ENCODE measurements at places on chromosomes 13 and 19.
A peak's percentile ranks its signal among the peaks of the same experiment; 100 is the strongest.

- no peak for DNase-seq
Observed at GRCh38 chr19:39870171-39870971, 24.2 kb upstream of the FBL start.

DNA sequence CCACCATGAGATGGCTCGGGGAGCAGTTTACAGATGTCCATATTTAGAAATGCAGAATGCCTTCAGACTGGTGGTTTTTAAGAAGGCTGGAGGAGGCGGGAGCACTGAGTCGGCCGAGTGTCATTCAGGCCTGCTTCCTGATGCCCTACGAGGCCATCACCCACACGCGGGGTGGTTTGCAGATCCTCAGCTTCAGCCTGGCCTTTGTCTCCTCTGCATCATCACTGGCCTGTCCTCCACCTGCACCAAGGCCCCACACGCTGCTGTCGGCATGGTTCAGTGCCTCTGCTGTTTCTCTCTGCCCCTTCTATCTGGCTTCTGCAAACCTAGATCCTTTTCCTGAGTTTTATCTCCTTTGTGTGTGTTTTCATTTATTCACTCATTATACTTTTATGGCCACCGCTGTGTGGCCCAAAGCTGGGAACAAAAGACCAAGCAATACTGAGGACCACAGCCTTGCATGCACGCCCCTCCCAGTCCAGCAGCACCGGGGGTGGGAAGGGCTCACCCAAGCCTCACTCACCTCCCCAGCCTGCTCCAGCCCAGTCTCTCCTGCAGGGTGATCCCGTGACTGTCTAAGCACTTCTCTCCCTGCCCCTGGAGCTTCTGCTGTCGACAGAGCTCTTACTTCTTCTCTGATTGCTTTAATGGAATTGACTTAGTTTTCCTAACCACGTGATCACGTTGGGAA lies 240.8 kb downstream of the TEX29 start:
- DNase-seq, result no peak

GRCh38 chr19:2327773-2328400 lies 499 bp downstream of the LSM7 start:
- DNase-seq, result peak; percentile 57

DNA sequence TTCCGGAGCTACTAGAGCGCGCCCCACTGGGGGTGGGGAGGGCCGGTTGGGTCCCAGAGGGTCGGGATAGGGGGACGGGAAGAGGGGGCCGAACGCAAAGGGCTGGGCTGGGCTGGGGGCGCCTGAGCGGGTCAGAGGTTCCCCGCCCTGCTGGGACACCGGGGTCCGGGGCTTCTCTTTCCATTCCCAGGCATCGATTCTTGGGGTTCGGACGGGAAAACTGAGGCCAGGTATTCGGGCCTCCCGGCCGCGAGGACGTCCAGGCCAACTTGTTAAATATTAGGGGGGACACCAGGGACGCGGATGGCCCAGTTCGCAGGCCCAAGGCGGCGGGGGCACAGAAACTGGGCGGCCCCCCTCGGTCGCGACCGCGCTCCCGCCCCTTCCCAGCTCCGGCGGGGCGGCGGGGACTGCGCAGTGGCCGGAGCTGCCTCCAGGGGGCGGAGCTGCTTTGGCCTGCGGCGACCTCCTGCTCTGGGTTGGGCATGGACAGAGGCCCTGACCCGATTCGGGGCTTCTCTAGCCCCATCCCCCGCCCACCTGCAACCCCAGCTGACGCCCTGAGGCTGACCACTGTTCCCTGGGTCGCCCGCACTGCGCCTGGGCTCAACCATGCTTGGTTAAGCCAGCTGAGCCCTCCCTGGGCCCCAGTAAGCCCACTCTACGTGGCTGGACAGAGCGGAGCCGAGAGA lies 1.2 kb upstream of the KLF16 start:
- peak; percentile 83 for DNase-seq

DNA sequence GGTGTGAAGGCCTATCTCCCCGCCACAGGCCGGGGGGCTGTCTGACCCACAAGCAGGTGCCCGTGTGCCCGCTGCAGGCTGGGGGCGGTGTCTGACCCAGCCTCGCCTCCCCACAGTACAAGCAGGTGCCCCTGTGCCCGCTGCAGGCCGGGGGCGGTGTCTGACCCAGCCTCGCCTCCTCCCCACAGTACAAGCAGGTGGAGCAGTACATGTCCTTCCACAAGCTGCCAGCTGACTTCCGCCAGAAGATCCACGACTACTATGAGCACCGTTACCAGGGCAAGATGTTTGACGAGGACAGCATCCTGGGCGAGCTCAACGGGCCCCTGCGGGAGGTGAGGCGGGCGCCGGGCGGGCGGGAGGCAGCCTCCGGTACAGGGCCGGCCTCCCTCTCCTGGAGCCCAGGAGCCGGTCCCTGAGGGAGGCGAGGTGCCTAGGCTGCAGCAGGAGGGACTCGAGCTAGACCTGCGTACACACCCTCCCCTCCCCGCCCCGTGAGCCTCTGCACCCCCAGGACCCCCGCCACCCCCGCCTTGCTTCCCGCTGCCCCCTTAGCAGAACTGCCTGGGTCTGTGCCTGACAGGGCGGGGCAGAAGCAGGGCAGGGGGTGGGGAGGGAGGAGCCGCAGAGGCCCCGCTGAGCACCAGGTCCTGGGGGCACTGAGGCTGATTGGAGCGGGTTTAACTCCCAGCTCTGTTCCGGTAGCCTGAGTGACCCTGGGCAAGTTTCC lies 20.6 kb downstream of the HCN2 start:
- DNase-seq, result no peak

DNA sequence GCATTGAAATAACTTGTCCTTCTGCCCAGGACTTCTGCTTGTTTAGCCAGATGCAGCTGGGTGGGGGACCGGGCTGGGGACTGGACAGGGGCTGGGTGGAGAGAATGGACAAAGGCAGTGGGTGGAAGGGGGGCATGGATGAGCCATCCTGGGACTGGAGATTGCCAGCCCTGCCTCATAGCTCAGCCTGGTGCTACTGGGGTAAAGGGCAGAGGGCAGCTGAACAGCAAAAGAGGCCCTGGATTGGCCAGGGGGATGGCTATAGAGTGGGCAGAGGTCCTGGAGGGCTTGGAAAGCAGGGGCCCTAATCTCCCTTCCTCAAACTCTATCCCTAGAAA lies 17.7 kb upstream of the PLAUR start:
- DNase-seq, result no peak

GRCh38 chr19:5179256-5179655 lies 161.4 kb downstream of the PTPRS start:
- DNase-seq, result no peak

- no peak for DNase-seq
Observed at GRCh38 chr13:34376483-34376882, 558.5 kb downstream of the RFC3 start.

GRCh38 chr19:44712864-44713515 lies 14.0 kb downstream of the CEACAM16 start:
- no peak for DNase-seq

- DNase-seq, result no peak
Observed at GRCh38 chr13:108926862-108927261, 297.5 kb downstream of the MYO16 start.

DNA sequence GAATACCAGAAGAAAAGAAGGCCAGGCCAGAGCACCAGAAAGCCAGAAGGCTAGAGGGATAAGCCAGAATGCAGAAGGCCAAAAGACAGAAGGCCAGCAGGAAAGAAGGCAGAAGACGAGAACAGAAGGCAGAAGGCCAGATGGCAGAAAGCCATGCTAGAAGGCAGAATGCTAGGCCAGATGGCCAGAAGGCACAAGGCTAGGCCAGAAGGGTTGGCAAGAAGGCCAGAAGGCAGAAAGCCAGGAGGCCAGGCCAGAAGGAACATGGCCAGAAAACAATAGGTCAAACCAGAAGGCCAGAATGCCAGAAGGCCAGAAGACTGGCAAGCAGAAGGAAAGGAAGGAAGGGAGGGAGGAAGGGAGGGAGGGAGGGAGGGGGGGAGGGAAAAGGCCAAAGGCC lies 188.8 kb downstream of the TUBA3C start:
- DNase-seq, result no peak

- DNase-seq, result no peak
Observed at GRCh38 chr19:30689474-30689873, 317.3 kb downstream of the ZNF536 start.

DNA sequence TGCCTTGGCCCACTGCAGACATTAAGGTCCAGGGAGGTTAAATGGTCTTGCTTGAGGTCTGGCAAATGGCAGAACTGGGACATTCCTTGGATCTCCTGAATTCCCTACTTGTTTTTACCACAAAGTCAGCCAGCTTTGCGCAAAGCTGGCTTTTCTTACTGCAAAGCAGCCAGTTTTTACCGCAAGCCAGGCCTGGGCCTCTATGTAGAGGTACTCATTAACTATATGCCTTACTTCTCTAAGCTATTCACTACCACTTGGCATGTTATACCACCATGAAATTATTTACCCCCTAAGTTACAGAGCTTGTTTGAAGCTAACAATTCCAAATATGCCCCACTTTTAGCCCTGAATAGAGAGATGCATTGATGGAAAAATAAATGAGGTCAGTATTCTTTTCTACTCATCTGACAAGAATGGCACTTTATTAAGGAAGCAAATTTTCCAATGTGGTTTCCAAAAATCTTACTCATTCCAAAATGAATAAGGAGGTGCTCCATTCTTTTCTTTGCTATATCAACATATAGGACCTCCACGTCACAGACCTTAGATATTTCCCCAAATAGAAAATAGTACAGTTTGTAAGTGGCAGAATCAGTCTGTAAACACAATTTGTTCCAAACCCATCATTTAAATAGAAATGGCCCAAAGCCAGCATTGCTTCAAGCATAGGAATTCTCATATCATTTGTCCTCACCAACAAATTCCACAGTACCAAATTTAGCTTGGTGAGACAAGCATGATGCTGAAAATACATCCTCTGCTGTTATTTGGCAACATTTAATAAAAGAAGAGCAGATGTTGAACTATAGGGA lies 143.9 kb upstream of the TSC22D1 start:
- DNase-seq, result no peak

DNA sequence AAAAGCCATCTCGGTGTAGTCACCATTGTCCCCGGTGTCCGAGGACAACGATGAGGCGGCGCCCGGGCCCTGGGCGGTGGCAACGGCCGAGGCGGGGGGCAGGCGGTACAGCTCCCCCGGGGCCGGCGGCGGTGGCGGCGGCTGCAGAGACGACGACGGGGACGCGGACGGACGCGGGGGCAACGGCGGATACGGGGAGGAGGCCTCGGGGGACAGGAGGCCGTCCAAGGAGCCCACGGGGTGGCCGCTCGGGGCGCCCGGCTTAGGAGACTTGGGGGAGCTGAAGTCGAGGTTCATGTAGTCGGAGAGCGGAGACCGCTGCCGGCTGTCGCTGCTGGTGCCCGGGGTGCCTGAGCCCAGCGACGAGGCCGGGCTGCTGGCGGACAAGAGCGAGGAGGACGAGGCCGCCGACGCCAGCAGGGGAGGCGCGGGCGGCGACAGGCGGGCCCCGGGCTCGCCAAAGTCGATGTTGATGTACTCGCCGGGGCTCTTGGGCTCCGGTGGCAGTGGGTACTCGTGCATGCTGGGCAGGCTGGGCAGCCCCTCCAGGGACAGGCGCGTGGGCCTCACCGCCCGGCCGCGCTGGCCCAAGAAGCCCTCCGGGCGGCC lies 3.5 kb downstream of the IRS2 start:
- DNase-seq, result no peak

DNA sequence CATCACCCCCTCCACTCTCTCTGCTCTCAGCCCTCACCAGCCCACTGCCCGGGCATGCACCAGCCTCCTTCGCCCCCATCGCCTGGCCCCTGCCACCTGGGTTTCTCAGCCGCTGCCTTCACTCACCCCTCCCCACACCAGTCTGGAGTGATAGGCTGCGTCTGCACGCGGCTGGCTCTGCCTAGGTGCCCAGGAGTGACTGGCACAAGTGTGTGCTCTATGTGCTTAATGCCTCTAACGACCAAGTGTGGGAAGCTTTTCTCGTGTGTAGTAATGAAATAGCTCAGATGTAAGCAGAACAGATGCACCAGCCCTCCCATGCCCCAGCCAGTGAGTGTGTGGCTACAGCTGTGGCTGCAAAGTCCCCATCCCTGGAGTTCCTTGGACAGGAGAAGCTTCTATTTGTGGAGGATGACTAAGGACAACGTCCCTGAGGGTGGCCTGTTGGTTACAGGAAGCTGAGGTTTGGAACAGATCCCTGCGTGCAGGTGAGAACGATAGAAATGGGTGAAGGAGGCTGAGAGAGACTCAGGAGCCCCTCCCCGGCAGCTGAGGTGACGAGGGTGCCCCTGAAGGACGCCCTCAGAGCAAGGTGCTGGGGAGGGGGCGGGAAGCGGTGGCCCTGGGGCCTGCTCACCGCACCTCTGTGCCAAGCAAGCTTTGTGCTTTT lies 35.6 kb downstream of the ATP11A start:
- DNase-seq, result no peak

GRCh38 chr13:62014299-62014698 lies 598.6 kb upstream of the PCDH20 start:
- peak; percentile 30 for DNase-seq

GRCh38 chr19:33388231-33388724 lies 14.8 kb downstream of the CEBPG start:
- no peak for DNase-seq

DNA sequence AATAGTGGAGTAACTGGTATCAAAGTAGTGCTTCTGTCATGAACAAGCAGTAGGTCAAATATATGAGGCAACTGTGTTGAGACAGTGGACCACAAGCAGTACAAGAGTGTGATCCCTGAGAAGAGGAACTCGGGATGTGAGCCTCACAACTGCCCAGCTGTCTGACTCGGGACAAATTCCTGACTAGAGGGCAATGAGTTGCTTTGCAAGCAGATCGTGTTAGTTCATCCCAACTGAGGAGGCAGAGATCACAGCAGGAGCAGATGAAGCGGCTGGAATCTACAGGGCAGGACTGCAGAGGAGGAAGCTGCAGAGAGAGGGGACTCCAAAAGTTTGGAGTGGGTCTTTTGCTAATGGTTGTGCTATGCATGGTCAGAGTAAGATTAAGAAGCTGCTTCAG lies 741.1 kb downstream of the DIAPH3 start:
- no peak for DNase-seq

- DNase-seq, result no peak
Observed at GRCh38 chr13:93364166-93364565, 137.6 kb downstream of the GPC6 start.

GRCh38 chr19:7674010-7675005 lies 2.6 kb upstream of the MCEMP1 start:
- DNase-seq, result peak; percentile 67

DNA sequence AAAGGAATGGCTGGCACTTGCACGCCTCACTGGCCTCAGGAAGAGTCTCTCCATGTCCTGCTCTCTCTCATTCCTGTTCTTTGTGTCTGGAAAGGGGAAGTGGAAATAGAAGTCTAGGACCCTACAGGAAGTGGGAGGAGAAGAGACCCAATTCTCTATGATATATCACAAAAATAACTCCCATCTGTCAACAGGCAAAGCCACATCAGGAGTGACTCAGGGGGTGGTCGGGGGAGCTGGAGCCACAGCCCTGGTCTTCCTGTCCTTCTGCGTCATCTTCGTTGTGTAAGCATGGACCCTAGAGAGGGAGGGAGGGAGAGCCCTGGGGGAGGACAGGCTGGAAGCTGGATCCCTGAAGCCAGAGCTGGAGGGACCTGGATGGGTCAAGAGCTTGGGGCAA lies 3.0 kb downstream of the SIGLEC9 start:
- no peak for DNase-seq

- DNase-seq, result no peak
Observed at GRCh38 chr19:18109341-18109732, 11.8 kb downstream of the MAST3 start.

GRCh38 chr19:5309438-5310204 lies 31.0 kb downstream of the PTPRS start:
- no peak for DNase-seq
